Activated CD4-positive, alpha-beta T cell treated with anti-CD3 and anti-CD28 coated beads for 36 hours (primary cell): ENCODE measurements at places on chromosomes 7 and 10.

DNA sequence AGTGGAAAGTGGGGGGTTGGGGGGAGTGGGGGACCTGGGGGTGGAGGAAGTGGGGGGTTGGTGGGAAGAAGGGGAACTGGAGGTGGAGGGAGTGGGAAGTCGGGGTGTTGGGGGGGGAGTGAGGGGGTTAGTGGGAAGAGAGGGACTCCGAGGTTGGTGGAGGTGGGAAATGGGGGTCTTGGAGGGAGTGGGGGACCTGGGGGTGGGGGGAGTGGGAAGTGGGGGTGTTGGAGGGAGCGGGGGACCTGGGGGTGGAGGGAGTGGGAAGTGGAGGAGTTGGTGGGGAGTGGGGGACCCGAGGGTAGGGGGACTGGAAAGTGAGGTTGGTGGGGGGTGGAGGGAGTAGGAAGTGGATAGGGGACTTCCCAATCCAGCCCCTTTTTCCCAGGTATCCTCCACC, 906 bp upstream of the MMD2 start:
- no peak for DNase-seq

- no peak for DNase-seq
Observed at GRCh38 chr10:75654772-75655171, 223.3 kb downstream of the LRMDA start.

DNA sequence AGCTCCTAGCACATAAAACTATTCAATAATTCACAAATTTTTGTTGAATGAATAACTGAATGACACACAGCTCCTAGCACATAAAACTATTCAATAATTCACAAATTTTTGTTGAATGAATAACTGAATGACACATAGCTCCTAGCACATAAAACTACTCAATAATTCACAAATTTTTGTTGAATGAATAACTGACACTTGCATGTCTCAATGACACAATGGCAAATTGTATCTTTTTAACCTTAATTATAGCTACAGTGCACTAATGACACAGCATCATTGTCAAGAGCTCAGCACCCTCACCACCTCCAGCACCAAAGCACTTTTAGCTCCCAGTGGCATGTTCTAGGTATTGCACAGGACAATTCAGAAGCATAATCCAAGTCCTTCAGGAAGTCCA, 131.6 kb downstream of the PDE1C start:
- no peak for DNase-seq

DNA sequence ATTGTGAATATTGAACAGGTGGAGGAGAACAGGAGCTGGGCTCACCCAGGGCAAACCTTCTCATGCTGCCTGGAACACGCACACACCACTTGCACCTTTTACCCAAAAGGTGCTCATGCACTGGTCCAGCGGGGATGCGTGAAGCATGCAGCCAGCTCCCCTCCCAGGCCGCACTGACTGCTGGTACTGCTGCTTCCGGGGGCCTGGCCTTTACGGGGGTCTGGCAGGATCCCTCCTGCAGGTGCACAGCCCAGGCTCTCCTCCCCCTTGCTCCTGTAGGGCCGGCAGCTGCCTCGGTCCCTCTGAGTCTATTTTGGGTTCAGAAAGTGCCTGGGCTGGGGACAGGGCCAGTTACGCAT, 221.7 kb downstream of the DNAJB6 start:
- no peak for DNase-seq

DNA sequence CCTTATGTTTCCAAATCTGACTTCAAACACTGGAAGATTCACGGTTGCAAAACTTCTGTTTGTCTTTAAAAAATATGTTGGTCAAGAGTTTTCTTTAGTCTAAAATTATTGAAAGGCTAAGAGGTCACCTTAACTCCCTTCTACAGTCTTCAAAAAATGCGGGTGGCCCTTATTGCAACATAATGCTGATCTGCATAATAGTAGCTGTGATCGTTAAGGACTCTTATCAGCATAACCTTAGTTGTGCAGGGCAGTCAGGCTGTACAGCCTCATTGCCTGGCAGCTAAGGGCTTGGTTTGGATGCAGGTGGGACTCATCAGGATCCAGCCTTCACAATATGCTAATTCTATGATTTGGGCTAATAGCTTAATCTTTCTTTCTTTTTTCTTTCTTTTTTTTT, 15.0 kb downstream of the KIAA1217 start:
- DNase-seq = no peak

- DNase-seq = peak; percentile 71
Observed at GRCh38 chr10:58531084-58531695, 18.5 kb downstream of the BICC1 start.

DNA sequence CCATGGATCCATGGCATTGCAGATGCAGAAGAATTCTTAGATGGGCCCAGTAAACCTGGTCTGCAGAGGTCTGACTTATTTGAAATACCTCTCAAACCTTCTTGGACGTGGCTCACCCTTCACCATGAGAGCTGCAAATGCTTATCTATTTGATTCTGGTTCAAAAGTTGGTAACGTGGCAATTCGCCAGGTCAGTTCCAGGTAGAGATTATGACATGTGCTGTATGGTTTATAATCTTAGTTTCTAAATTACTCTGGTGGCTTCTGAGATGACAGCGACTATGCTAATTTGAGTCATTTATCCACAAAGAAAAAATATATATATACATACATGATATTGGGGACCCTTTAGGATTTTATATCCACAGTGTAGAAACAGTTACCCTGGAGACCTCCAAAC, 68.8 kb downstream of the NRP1 start:
- DNase-seq = peak; percentile 84

GRCh38 chr10:26378861-26379294, 59.3 kb upstream of the APBB1IP start:
- DNase-seq = no peak
